T47D (cell line): ENCODE measurements at places on chromosomes 5 and 9.
A peak's percentile ranks its signal among the peaks of the same experiment; 100 is the strongest.

DNA sequence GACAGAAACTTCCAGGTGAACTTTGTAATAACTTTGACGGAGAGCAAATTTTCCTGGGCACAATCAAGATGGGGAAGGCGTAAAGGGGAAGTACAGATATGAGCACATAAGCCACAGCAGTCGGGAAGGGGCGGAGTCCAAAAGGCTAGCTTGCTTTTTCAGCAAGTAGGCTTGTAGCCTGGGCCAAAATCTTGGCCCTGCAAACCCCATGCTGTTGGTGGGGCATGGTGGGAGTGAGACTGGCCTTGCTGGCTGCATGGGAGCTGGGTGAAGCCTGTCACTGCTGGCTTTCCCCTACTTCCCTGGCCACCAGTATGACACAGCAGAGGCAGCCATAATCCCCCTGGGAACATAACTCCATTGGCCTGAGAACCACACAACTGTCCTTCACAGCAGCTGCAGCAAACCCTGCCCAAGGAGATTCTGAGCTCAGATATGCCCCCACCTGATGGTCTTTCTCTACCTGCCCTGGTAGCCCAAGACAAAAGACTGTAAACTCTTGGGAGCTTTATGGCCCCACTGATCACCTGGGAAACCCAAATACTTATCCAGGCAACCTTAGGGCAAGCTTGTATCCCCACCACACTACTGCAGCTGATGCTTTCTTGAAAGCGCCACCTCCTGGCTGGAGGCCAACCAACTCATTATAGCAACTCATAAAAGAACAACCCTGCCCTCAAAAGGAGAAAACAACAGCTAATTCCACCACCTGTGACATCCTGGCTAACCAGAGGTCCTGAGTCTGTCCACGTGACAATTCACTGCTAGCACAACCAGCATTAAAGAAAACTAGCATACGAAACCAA is 24.0 kb downstream of the DCTN4 start:
- DNase-seq, result no peak

GRCh38 chr9:27388150-27388549 is 91.2 kb upstream of the EQTN start:
- DNase-seq, result no peak

GRCh38 chr9:124800306-124801259 is 23.6 kb downstream of the OLFML2A start:
- no peak for DNase-seq

GRCh38 chr9:127277099-127277498 is 12.5 kb downstream of the GARNL3 start:
- DNase-seq, result no peak

DNA sequence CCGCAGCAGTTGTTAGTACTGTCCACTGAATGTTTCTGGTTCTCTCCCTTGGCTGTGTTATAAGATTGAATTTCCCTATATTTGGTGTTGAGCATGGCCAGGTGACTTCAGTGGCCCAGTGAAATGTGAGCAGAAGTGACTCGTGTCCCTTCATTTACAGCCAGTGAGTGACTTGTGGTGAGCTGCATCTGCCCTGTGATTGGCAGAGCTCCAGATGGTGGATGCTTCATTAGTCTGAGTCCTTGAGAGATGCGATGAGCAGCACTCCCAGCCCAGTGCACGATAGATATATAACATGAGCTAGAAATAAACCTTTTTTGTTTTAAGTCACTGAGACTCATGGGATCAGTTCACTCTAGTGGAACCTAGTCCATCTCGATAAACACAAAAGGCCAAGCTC is 19.3 kb downstream of the PCSK5 start:
- no peak for DNase-seq

- no peak for DNase-seq
Measured at GRCh38 chr5:177128551-177128981, 5.0 kb upstream of the NSD1 start.

DNA sequence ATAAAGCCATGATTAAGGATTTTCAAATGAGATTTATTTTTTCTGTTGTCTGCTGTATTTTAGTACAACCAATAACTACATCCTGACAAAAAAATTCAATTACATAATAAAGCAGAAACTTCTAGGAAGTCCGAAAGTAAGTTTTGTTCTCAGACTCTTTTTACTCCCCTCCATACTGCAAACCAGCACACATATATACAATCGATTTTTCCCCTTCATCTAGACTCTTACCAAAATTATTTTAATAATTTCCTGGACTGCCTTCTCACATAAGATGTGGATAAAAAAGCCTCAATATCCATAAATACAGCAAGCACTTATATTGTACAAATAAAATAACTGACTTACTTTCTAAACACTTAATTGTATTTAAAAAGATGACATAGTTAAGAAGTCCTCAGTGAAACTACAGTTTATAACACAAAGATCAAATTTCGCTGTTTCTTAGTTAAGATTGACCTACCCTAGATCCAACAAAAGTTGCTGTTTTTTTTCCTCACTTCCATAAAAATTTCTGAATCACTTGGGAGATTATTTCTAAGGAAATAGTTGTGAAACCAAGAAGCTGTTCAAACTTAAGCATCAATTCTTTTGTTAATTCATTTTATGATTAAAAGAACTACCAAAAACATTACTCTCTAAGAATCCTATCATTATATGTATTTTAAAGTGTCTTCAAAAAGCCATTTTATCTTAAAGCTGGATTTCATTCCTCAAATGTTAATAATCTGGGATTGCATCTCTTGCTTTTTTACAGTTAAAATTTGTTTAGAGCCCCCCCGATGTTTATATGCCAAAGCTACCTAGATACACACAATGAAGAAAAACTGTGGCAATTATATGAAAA is 74.7 kb upstream of the IFNE start:
- no peak for DNase-seq

GRCh38 chr9:76932757-76933156 is 26.8 kb upstream of the PRUNE2 start:
- no peak for DNase-seq

DNA sequence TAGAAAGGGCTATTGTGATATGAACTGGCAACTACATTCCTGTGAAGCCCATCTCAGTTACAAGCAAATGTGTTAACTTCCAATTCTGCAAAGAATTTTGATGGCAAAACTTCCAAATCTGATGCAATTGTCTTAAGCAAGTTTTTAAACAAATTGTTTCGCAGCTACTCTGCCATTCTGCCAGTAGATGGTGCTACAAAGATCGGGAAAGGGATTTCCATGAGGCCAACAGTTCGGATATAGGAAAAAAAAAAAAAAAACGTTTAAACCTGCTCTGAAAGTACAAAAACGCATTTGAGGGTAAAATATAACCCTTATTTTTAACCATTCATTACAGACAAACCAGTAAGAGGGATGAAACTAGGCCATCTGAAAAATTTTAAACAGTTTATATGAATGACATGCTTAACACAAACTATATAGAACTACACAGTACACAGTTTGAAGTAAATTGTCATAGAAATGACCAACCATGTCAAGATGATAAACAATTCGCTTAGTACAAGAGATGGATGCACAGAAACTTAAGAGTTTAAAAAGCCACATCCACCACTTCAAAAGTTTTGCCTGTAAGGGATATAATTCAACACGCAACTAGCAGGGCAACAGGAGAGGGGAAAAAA is 2.2 kb downstream of the HNRNPA0 start:
- peak; percentile 76 for DNase-seq

DNA sequence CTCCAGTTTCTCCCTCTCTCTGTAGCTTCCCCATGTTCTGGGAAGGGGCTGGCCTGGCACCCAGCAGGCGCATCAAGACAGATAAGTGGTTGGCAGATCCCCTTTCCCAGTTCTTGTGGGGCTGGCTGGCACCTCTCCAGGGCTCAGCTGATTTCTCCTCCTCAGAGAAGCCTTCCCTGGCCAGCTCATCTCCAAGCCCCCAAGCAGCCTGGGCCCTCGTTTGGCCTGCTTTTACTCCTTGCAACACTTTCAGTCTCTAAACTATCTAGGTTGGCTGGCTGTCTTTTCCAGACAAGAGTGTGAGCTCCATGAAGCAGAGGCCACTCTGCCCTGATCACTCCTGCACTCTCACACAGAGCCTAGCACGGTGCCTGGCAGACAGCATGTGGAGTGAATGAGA is 13.5 kb downstream of the MACROH2A1 start:
- DNase-seq, result no peak

DNA sequence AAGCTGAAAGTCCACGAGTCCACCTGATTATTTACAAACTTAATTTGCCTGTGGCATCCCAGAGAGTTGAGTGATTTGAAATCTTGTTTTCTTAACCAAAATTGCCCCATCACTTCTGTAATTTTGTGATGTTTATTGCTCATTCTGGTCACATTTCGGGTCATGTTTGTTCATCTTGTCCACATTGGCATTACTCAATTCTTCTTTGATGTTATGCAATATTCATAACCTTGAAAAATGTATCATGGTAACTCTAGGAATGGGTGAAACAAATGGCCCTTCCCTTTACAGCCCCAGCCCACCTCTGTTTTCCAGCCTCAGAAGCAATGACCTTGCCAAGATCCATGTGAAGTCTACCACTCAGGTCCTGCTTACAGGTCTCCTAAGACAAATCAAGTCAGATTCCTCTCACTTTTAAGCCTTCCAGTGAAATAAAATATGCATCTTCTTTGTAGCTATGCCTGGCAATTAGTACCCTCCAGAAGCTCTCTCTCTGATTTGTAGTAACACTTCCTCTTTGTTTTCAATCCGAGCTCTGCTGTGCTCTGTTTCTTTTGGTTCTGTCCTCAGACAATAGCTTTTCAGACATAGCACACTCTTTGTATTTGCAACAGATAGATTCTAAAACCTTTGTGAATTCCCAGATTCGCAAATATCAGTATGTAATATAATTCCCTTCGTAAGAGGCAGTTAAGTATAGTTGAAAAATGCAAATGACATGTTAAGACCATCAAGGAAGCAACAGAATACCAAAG is 330.3 kb upstream of the IRX1 start:
- DNase-seq, result no peak

GRCh38 chr5:130109152-130109551 is 204.9 kb downstream of the CHSY3 start:
- DNase-seq, result peak; percentile 6

- DNase-seq, result peak; percentile 22
Measured at GRCh38 chr9:95726756-95727155, 148.7 kb upstream of the ERCC6L2 start.

DNA sequence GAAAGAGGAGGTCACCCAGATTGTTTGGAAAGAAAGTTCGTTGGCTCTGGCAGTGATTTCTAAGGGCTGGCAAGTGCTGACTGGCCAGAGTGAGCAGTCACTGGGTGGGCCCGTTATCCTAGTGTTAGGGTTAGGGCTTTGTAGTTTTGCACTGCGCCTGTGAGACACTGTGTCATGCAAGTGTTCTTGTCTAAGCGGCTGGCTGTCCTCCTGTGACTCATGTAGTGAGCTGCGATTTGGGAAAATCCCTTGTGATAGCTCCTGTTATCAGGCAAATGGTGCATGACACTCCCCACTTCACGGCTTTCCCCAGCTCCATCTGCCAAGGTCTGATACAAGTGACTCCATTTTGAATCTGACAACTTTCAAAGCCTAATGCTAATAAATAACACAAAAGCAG is 526.0 kb upstream of the ADAMTS16 start:
- DNase-seq, result no peak

DNA sequence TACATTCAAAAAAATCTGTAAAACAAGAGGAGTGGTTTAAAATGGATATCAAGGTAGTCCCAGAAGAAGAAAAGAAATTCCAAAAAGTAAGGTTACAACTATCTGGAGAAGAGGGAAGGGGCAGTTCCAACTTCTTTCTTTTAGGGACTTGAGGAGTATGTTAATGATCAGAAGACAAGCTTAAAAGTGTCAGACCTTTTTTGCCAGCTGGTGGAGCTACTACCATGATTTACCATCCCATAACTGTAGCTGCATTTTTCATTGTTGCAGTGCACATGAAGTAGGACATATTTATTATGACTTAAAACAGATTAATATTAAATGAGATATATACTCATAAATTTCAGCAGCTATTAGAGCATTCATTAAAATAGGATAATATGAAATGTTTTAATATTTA is 158.5 kb upstream of the RGS7BP start:
- peak; percentile 54 for DNase-seq

GRCh38 chr5:73901455-73901854 is 275.5 kb downstream of the ARHGEF28 start:
- peak; percentile 35 for DNase-seq

GRCh38 chr5:147046281-147046680 is 167.7 kb upstream of the PPP2R2B start:
- DNase-seq, result no peak

DNA sequence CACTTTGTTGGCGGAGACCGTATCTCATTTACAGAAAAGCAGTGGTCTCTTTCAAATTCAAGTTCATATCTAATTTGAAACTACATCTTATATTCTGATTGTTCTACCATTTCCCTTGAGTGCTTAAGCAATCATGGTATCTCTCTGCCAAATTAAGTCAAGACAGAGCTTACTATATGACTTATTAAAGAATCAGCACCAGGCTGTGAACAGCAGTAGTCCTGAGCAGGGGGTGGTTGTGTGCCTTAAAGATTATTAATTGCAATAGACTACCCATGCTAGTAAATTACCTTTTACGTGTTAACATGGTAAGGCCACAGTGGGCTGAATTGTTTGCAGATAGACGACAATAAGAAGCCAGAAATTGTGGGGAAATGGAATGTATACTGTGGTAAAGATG is 21.5 kb downstream of the SNCAIP start:
- no peak for DNase-seq

GRCh38 chr5:14773588-14773987 is 98.0 kb downstream of the ANKH start:
- no peak for DNase-seq

DNA sequence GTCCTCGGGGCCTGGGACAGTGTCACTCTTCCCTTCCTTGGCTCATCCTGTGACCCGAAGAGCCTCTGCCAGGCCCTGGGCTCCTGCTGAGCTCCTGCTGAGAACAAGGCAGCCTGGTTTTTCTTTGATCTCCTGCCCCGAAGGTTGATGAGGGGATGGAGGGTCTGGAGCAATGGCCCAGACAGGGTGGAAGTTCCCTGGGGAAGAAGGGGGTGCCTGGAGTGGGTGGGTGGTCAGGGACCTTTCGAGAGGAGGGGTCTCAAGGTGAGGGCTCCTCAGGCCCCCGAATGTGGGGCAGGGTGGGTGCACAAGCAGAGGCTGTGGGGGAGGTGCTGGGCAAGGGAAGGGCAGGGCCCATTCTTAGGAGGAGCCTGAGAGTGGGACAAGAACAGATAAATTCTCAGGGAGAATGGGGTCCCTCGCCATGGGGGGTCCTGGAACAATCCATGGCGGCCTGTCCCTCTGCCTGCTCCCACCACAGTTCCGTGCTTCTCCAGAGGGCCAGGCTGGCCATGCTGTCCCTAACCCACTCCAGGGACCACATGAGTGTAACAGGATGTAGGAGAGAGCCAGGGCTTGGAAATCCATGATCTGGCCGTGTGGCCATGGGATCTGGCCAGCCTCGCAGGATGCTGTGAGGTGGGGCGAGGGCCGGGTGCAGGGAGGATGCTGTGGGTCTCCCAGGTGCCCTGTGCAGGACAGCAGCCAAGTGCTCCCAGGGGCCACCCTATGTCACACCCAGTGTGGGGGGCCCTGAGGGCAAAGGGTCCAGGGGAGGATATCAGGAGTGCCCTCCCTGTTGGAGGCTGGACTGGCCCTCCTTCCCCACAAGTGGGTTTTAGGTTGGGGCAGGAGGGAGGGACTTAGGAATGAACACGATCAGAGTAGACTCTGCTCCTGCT is 128.5 kb upstream of the LPCAT1 start:
- DNase-seq, result no peak

GRCh38 chr5:122200450-122200849 is 71.1 kb downstream of the ZNF474 start:
- DNase-seq, result no peak

GRCh38 chr5:66739021-66739420 is 142.8 kb downstream of the MAST4 start:
- no peak for DNase-seq

GRCh38 chr9:28921857-28922500 is 1348.7 kb upstream of the C9orf72 start:
- no peak for DNase-seq
